CD4-positive, alpha-beta T cell treated with Interferon alpha-2 for 1 hour (primary cell): ENCODE measurements at places on chromosomes 6 and 20.

DNA sequence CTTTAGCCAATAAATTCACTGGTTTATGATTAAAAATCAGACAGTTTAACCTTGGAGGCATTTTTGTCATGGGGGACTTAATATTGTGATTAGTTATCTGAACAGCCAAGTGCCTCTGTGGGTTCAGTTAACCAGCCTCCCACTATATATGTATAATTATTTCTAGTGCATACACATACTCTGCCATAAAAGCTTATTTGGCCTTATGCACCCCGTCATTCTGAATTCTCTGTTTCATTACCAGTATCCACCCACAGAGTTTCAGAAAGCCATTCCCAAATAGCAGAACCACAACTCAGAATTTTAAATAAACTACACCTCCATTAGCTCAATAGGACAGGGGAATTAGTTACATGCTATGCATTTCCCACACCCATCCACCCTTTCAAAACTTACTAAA, 279.7 kb downstream of the ZFAND3 start:
- no peak for DNase-seq

- DNase-seq, result no peak
These were observed 201.5 kb downstream of the FARS2 start for GRCh38 chr6:5462856-5463255.

GRCh38 chr20:45189067-45189609, 14.4 kb downstream of the PI3 start:
- no peak for DNase-seq

- no peak for DNase-seq
These were observed 124.1 kb upstream of the SPACA1 start for GRCh38 chr6:87923389-87924050.

GRCh38 chr6:149306967-149307366, 10.5 kb upstream of the TAB2 start:
- no peak for DNase-seq

- no peak for DNase-seq
These were observed 24.1 kb upstream of the EPB41L1 start for GRCh38 chr20:36130390-36130789.

- DNase-seq, result no peak
These were observed 107.2 kb downstream of the LY86 start for GRCh38 chr6:6695625-6696276.

GRCh38 chr6:36968266-36968977, 13.9 kb downstream of the PI16 start:
- DNase-seq, result no peak

DNA sequence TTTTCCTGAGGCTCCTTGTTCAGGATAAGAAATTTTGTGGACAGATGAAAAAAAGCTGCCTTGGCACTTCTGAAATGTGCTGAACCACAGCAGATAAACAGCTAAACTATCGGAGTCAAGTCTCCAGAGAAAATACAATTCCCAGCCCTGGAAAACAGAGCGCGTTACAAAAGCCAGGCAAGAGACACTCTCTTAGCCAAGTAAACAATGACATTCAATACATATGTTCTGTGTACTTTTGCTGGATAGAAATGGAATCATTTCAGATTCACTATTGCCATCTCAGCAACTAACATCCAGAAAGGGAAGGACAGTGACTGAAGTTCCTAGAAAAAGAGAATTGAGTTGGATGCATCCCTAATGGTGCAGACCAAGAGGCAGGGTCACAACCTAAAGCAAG, 196.8 kb upstream of the NRSN1 start:
- no peak for DNase-seq

DNA sequence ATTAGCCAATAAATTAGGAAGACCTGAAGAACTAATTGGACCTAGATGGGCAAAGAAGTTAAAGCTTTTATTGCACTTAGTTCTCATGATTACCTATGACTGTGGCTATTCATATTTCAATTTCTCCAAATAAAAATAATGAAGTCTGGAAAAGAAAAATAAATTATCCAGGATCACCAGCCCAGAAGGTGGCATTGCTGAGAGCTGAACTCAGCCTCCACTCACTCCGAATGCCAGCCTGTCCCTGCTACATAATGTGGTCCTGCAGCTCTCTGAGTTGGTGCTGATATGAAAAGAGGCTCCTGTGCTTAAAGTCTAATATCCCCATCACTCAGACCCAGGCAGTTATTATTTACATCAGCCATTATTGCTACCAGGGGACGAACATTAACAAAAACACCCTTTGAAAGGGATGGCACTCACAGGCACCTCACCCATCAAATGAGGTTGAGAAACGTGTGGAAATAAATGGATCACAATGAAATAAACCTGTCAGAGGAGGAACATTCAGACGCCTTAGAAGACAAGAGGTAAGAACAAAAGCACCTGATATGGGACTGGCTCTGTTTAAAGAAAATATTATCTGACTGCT, 649.7 kb upstream of the CHD6 start:
- DNase-seq, result no peak

GRCh38 chr20:34560141-34560523, 1.6 kb downstream of the MAP1LC3A start:
- DNase-seq, result no peak

- peak; percentile 61 for DNase-seq
These were observed 47.5 kb downstream of the DSTN start for GRCh38 chr20:17617212-17617867.

GRCh38 chr6:11744753-11745152, 33.9 kb downstream of the ADTRP start:
- no peak for DNase-seq

- no peak for DNase-seq
These were observed 26.3 kb downstream of the BHLHE23 start for GRCh38 chr20:62980380-62980960.

- no peak for DNase-seq
These were observed 326.3 kb downstream of the FARS2 start for GRCh38 chr6:5587648-5588047.

DNA sequence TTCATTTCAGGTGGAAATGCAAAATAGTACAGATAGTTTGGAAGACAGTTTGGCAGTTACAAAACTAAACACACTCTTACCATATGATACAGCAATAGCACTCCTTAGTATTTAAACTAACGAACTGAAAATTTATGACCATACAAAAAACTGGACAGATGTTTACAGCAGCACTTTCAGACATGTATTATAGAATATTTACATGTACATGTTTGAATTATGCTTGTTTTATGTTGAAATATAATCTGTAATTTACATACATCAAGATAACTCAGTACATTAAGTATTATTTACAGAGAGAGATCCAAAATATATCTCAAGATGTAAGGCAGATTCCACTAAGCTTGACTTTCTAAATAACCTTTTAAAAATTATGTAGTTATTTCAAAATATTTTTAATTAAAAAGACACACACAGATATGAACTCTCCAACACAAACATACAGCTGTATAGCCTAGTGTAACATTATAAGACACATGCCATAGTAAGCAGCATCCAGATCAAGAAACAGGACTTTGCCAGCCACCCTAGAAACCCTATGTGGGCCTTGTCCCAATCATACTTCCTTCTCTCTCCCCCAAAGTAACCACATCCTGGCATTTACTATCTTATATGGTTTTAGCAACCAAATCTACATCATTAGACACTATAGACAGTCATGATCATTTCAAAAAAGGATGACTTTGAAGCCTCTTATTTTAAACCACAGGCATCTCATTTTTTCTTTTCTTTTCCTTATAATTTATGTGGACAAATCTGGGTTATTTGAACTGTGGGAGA, 82.2 kb downstream of the MAN1A1 start:
- DNase-seq, result no peak

DNA sequence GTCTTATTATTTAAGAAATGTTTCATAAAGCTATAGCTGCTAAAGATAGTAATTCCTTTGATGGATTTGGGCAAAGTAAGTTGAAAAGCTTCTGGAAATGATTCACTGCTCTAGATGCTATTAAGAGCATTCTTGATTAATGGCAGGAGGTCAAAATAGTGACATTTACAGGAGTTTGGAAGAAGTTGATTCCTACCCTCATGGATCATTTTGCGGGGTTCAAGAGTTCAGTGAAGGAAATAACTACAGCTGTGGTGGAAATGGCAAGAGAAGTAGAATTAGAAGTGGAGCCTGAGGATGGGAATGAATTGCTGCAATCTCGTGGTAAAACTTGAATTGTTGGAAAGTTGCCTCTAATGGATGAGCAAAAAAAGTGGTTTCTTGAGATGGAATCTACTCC, 316.1 kb downstream of the UTRN start:
- no peak for DNase-seq

- DNase-seq, result no peak
These were observed 34.2 kb upstream of the IRF4 start for GRCh38 chr6:357261-357790.

GRCh38 chr6:82693094-82693493, 329.5 kb downstream of the TPBG start:
- DNase-seq, result no peak

DNA sequence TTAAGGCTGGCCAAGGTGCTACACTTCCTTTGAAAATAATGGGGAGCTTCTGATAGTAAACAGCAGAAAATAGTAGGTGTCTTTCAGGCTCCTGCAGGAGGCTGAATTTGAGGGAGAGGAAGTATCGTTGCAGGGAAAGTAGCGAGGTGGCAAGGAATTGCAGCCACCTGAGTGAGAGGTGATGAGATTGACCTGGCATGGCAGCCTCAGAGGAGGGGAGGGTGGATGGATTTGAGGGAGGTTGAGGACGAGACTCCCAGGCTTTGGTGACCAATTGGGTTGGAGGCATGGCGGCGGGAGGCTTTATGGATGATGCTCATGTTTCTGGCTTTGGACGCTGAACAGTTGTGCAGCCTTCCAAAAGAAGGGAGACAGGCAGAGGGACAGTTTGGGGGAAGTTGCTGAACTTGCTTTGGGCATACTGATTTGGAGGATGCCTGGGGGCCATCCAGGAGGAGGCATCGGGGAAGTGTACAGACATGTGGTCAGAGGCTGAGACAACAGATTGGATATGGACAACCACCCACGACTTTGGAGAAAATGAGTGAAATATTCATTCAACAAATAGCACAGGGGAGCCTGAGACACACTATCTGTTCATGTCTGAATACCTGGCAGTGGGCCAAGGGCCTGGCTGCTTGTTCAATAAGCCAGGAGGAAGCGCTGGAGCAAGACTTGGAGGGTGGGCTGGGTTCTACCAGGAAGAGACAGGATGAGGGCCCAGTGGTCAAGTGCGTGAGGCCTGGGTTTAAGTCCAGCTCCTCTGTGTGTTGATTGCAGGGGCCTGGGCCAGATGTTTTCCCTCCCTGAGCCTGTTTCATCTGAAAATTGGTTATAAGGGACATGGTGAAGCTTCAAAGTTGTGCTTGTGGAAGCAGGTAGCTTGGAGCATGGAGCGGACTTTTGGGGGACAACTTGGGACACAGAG, 113.2 kb downstream of the CEBPB start:
- DNase-seq, result no peak

GRCh38 chr6:159108426-159108985, 60.7 kb upstream of the FNDC1 start:
- DNase-seq, result no peak

GRCh38 chr6:109687271-109687761, 3.7 kb downstream of the AK9 start:
- DNase-seq, result no peak

DNA sequence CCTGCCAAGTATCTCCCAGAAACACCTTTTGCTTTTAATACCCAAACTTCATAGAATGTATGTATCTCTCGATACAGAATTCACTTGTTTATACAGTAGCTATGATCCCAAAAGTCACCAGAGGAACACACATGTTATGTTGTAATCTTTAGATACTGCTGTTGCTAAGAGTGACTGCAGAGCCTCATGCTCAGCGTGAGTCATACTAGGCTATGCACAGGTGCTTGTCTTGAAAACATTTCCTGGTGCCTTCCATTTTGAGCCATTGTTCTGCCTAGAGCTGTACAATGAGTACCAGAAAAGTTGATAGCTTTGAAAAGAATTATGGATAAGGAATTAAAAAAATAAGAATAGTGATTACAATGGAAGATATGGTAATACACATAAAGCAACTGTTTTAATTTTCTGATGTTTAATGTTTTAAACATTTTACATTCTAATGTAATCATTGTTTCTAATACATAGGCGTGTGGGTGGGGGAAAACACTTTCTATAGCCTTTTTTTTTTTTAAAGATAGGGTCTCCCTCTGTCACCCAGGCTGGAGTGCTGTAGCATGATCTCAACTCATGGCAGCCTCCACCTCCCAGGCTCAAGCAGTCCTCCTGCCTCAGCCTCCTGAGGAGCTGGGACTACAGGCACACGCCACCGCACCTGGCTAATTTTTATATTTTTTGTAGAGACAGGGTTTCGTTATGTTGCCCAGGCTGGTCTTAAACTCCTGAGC, 79.4 kb downstream of the CD24 start:
- DNase-seq, result no peak

GRCh38 chr6:92777146-92777740, 642.1 kb downstream of the EPHA7 start:
- no peak for DNase-seq

- no peak for DNase-seq
These were observed 211.7 kb upstream of the CST7 start for GRCh38 chr20:24737212-24737850.

- no peak for DNase-seq
These were observed 134.4 kb upstream of the COL21A1 start for GRCh38 chr6:56381801-56382251.

DNA sequence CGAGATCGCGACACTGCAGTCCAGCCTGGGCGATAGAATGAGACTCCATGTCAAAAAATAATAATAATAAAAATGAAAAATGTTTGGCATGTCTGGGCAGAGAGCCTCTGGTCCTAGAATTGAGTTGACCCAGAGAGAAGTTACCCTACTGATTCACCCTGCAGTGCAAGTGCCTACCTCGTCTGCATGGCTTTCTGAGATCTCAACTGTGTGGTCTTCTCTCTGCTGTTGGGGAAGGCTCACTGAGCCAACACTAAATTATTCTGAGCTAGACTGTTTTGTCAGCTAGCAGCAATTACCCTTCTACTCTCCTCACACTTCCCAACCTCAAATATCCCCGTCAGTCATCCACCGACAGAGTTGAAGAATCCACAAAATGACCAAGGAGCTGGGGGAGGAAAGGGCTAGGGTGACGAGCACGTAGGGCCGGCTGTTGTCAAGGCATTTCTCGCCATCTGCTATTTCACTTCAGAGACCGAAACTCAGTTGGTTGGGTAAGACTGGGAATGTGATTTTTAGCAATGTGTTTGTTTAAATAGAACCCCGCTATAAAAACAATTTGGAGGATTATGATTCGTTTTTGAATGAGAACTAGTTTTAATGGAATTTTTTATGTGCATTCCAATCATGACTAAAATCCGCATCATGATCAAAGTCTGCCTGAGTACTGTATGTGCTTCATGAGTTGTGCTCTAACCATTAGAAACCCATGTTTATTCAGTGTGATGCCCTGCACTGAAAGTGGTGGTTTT, 9.4 kb downstream of the MAS1 start:
- no peak for DNase-seq
